NCI-H1092 (cell line): ENCODE measurements at places on chromosomes 4 and X.
A peak's percentile ranks its signal among the peaks of the same experiment; 100 is the strongest.

GRCh38 chr4:139522457-139522856 lies 33.6 kb downstream of the SETD7 start:
- no peak for DNase-seq

DNA sequence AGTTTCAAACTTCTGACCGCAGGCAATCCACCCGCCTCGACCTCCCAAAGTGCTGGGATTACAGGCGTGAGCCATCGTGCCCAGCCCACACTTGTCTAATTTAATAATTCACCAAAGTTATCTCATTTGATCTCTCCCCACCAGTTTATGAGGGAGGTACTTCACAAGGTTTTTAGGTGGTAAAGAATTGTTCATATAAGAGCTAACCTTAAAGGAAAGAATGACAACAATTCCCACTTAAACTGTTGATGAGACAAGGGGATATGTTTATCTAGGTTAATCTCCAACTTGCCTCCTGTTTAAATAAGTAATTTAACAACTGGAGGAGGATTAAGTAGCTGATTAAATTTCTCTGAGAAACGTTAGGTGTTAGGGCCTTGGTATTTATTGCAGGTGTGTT lies 117.6 kb upstream of the CBLL2 start:
- DNase-seq: no peak

GRCh38 chr4:135338181-135338580 lies 1136.6 kb upstream of the PABPC4L start:
- no peak for DNase-seq

- no peak for DNase-seq
Measured at GRCh38 chrX:103279624-103280023, 3.1 kb upstream of the TCEAL5 start.

- no peak for DNase-seq
Measured at GRCh38 chr4:98557194-98557892, 101.1 kb downstream of the TSPAN5 start.

DNA sequence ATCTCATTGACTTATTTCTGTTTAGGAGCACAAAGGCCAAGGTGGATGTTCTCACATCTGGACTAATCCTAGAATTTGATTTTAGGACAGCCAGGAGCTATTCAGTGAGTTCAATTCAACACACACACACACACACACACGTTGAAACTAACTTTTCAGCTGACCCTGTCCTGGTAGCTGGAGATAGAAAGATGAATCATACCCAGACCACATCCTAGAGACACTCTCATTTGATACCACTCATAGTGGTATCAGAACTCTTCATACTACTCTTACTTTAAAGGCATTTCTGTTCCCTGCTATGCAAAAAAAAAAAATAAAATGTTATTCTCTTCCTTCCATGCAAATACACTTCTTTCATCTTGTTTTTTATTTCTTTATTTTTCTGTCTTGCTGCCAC lies 36.7 kb downstream of the KLF8 start:
- DNase-seq: no peak

GRCh38 chr4:22802876-22803275 lies 110.1 kb downstream of the GBA3 start:
- no peak for DNase-seq

DNA sequence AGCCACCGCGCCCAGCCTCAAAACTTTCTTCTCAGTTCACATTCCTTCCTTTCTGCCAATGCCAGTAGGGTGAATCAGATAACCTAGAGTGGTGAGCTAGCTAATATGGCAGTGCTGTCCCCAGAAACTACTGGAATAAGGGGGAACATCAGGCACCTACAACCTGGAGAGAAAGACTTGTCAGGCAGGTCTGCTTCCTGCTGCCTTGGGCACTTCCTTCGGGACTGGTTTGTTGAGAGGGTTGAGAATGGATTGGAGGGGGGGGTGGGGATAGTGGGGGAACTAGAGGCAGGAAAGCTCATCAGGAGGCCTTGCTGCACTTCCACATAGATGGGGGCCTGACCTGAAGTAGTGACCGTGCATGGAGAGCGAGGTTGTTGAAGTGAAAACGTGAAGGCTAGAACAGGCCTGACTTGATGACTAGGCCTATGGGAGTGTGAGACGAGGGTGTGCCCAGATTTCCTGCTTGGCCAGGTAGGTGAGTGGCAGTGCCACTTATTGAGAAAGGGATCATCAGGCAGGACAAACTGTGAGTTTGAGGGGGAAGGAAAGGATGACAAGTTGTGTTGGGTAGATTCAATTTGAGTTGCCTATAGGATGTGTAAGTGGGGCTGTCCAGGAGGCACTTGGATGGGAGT lies 33.4 kb downstream of the SLC25A5 start:
- no peak for DNase-seq

DNA sequence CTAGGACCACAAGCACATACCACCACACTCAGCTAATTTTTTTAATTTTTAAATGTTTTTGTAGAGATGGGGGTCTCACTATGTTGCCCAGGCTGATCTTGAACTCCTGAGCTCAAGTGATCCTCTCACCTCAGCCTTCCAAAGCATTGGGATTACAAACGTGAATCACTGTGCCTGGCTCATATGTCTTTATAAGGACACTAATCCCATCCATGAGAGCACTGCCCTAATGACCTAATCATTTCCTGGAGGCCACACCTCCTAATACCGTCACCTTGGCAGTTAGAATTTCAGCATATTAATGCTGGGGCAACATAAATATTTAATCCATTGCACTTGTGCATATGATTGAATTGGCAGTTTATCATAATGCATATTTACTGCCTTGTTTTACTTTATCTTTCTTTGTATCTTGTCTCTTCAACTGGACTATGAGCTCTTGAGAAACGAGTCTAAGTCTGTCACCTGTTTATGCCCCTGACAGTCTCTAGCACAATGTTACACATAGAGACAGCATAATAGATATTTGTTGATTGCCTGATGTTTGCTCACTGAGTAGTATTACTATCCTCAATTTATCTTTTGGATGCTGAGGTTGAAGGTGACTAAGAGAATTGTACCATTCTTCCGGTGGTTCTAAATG lies 172.0 kb downstream of the AASDH start:
- no peak for DNase-seq

DNA sequence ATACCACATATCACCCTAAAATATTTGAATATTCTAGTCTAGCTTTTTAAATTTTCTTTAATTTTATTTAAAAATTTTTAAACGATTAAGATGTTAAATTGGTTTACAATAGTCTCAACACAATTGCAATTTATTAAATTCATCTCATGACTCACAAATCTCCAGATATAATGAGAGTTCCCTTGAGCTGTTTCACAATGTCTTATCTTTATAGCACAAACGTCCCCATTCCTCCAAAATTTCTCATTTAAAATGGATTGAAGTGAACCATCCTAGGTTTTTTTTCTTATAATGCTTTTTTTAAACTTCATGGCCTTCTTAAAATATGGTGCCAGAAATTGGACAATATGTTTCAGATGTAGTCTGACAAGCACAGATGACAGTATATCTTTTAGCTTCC lies 204.4 kb downstream of the GABRB1 start:
- no peak for DNase-seq

- no peak for DNase-seq
Measured at GRCh38 chrX:10833299-10834169, 213.1 kb upstream of the MID1 start.

DNA sequence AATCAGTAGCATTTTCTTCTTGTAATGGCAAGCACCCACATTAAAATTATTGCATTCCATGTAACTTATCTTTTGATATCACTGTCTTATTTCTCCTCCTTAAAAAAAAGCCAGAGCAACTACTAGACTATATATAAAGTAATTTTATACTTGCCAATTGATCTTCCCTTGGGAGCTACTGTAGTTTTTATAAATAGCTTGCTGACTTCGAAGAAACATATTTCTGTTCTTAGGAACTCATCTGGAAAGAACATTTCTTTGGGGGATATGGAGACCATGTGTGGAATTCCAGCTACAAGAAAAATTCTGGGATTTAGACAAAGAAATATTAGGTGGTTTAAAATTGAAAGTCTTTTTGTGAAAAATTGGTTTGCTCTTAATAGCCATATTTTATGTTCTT lies 94.9 kb downstream of the BMPR1B start:
- DNase-seq: no peak

GRCh38 chrX:154727871-154728270 lies 23.0 kb downstream of the GAB3 start:
- DNase-seq: no peak

DNA sequence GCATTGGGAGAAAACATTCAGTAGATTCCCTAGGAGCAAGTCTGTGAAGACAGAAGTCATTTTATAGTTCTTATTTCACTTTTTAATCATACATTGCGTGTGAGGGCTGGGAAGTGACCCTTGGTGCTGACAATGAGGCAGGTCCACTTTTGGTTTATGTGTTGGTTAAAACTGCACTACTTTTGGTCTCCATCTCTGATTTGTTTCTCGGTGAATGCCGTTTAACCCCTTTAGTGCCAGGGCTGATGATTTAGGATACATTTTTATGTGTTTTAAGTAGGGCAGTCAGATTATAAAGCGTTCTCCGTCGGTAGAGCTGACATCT lies 110.4 kb downstream of the AFF1 start:
- DNase-seq: no peak

GRCh38 chr4:178280362-178280761 lies 838.1 kb upstream of the AGA start:
- no peak for DNase-seq

DNA sequence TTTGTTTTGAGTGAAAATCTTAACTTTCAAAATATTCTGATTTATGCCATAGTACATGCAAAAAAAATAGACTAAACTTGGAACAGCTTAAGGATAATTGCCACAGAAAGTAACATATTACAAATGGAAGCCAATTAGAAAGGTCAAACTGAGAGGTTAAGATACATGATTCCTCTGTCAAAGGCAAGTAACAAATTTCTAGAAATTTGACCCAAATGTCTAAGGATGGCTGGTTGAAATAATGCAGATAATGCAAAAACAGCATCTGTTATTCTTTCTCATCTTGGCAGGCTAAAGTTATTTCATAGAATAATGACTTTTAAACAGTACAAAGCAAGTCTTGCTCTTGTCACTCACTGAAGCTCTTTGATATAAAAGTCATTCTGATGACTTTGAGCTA lies 10.5 kb downstream of the FGF5 start:
- no peak for DNase-seq

DNA sequence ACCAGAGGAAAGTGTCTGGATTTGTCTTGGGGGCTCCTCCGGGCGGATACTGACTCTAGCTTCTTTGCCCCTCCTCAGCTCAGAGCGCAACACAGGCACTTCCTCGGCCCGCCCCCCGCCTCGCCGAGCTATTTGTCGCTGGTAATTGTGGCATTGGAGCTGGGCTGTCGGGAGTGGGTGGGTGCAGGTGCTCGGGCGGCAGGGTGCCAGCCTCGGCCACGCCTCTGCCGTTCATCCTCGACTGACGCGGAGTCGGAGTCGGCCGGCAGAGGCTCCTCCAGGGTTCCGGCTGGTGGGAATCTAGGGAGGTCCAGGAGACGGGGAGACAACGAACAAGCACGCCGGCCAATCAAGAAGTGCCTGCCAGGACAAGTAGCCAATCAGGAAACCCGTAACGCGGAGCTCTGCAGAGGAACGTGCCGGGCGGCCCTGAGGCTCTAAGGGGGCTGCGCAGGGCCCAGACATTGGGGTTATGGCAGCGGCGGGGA lies 3.9 kb upstream of the SYN1 start:
- peak; percentile 90 for DNase-seq

DNA sequence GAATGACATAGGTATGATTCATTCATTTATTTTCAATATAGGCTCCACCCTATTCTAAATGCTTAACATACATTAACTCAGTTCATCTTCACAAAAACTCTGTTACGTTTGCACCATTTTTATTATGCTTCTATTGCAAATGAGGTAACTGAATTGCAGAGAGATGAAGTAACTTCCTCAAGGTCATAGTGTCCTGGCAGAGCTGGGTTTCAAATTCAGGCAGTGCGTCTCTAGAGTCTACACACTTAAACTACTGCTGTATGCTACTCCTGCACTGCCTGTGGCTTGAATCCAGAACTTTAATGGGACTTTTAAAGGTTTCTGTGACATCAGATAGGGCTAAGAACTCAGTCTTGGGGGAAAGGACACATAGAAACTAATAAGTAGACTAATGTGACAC lies 413.4 kb downstream of the UBE2NL start:
- no peak for DNase-seq

DNA sequence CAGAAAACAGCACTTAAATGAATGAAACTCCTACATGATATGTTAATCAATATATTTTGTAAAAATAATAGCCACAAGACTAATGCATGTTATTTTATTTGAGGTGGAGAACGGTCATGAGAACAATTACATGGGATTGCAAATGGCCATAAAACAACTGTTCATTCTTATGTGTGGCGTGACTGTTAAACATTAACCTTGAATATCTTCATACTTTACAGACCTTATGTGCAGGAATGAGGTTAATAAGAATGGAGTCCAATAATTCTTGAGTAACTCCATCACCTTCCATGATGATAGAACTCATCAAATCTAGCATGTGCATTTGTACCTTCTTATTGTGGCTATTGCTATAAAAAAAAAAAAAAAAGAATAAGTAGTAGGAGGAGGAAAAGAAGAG lies 55.3 kb downstream of the PDS5A start:
- DNase-seq: no peak

DNA sequence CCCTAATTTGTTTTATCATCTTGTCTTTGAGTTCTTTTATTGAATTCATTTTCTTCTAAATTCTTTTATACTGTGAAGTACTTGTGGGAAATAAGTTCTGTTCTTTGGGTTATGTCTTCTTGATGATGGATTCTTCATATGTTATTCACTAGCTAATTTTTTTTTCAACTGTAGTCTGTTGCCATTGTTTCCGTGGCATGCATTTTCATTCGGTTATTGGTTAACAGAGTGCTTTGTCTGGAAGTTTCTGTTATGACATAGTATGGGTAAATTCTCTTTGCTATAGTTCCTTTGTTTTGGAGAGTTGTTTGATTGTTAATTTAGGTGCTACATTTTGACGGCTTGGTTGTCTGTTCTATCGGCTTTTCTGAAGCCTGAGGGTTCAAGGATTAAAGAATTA lies 184.9 kb upstream of the AADAT start:
- DNase-seq: no peak

GRCh38 chr4:5379895-5380294 lies 328.5 kb downstream of the EVC2 start:
- DNase-seq: no peak

- DNase-seq: peak; percentile 71
Measured at GRCh38 chrX:111955901-111956300, 79.9 kb downstream of the TRPC5OS start.

DNA sequence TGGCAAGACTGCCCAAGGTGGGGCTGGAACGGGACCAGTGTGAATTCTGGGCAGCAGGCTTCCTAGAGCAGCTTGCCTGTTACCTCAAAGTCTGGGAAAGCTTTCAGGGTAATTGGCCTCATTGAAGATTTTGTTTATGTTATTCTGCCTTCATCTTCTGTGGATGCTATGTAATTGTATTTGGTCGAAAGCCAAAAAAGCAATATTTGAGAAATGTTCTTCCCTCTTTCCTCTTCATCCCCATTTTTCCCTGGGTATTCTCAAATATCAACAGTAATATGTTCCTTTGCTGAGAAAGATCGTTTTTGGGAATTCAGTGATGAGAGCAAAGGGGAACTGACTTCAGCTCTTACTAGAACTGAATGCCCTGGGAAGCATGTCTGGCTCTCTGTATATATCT lies 12.9 kb downstream of the TMEM131L start:
- no peak for DNase-seq

- DNase-seq: no peak
Measured at GRCh38 chrX:68632491-68632890, 15.0 kb upstream of the STARD8 start.

GRCh38 chr4:5021546-5021945 lies 2.3 kb upstream of the CYTL1 start:
- no peak for DNase-seq
